ENCODE measurements at places on chromosomes 1 and 21.

DNA sequence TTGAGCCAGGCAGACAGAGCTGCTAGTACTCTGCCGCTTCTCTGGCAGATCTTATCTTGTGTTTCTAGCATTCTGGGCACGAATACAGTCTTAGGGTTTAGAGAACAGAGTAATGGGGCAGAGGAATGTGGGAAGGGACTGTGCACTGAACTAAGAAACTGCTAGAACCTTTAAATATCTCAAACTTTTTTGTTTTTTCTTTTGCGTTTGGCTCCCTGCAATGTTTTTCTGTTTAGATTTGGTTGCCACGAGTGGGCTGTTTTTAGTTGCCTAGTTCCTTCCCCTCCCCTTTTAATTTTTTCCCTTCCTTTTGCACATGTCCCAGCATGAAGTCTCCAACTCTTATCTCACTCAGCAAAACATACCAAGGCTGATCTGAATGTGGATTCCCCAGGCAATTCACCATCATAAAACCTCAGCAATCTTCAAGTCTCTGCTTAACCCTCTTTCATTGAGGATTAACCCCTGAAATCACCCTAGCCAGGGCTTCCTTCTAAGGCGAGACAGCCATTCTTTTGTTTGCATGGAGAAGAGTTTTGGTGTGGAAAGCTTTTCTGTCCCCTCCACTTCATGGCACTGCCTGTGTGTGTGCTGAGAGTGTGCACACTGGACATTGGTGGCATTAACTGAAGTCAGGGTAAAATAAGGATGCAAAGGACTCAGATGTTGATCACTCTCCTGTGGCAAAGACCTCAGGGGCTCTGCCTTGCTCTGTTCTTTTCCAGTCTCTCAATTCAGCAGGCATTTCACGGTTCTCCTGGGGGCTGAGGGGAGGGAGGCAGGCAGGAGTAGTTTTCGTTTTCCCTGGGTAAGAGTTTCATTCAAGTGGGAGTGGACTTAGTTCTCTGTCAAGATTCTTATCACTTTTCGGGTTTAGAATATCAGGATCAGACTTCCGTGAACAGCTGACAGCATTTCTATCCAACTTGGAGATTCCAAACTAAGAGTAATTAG, 2.8 kb upstream of the ATF3 start:
- no peaks in the 10 kb centered on the region for H3K36me3 ChIP-seq
- peaks cover 21% of the 10 kb centered on the region for H3K4me1 ChIP-seq
- peaks cover 67% of the 10 kb centered on the region for H3K27me3 ChIP-seq
- H3K4me3 ChIP-seq = no peak overlapping the region

DNA sequence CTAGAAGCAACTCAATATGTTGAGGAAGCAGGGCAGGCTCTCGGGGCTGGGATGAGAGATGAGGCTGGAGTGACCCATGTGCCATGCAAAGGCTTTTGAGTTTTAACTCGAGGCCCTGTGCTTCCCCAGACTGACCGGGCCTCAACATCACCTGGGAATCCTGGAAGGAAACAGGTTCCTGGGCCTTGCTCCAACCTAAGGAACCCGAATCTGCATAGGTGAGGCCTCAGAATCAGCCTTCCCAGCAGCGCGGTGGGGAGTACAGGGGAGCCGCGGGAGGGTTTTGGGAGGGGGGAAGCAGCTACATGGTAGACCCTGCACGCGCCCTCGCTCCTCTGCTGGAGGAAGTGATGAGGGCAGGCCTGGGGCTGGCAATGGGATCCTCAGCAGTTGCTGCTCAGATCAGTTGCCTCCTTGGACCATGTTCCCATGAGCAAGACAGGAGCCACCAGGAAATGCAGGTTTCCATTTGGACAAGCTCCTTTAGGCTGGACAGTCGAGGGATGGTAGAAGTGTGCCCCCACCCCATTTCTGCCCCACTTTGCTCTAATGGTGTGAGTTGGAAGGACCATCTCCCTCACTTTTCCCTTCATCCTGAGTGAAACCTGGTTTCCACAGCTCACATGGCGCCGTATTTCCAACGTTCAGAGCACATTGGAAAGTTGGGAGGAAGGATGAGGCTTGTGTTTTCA, 4.5 kb upstream of the KIAA1614 start:
- H3K4me1 ChIP-seq = peaks cover 12% of the 10 kb centered on the region
- no peak for DNase-seq
- H3K27me3 ChIP-seq = no peaks in the 10 kb centered on the region
- H3K36me3 ChIP-seq = no peaks in the 10 kb centered on the region
- H3K4me3 ChIP-seq = no peak overlapping the region
- no peak overlapping the region for H3K27ac ChIP-seq

DNA sequence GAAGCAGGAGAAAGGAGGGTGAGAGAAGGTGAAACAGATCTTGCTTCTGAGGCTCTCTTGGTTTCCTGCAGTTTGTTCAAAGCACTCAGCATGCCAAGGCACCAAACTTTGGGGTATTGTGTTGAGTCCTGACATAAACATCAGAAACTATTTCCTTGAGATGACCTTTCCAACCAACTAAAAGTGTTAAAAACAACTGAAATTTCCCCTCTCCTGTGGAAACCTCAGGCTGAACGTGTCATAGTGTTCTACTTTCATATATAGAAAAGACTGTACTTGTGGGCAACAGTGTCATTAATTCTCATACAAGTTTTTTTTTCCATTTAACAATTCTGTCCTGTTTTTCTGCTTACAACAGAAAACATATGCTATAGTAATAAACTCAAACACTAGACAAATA, 6.3 kb upstream of the LYST start:
- H3K4me1 ChIP-seq = no peaks in the 10 kb centered on the region
- H3K27me3 ChIP-seq = no peaks in the 10 kb centered on the region
- no peak overlapping the region for H3K27ac ChIP-seq
- H3K4me3 ChIP-seq = no peak overlapping the region
- no peaks in the 10 kb centered on the region for H3K36me3 ChIP-seq
- DNase-seq = no peak

DNA sequence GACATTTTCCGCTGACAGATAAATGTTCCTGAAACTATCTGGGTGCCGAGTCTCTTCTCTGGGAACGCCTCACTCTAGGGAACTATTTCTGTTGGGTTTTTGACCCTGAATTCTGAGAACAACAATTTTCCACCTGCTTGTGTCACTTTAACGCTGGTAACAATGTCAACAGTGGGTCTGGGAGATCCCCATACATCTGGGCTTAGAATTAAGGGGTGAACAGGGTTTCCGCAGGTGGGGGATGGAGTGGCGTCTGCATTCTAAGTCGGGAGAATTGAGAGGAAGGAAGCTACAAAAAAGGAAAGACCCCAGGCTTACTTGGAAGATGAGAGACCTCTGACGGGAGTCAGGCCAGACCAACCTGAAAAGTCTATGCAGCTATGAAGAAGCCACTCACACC, 8.7 kb downstream of the CD247 start:
- no peaks in the 10 kb centered on the region for H3K36me3 ChIP-seq
- H3K4me3 ChIP-seq = no peak overlapping the region
- DNase-seq = no peak

DNA sequence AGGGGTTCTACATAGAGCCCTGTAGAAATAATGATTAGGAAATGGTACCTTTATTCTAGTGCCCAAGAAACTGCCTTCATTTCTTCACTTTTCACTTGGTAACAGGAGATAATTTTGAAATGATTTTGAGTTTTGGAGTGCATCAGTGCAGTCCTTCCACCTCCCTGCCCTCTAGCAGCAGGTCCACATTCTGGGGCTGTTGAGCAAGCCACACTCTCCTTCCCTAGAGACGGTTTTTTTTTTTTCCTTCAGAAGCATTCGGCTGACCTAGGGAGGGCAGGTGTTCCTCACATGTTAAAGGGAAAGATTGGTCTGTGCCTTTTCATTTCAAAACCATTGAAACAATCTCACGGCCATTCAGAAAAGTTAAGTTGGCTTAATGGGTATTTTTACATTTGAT, 39.8 kb downstream of the SLC37A1 start:
- H3K4me1 ChIP-seq = peaks cover 16% of the 10 kb centered on the region
- H3K36me3 ChIP-seq = no peaks in the 10 kb centered on the region
- DNase-seq = peak; percentile 33
- H3K27ac ChIP-seq = no peak overlapping the region
- H3K4me3 ChIP-seq = no peak overlapping the region

GRCh38 chr1:227136210-227136820, 182.0 kb downstream of the CDC42BPA start:
- no peak overlapping the region for H3K4me3 ChIP-seq
- no peaks in the 10 kb centered on the region for H3K27me3 ChIP-seq
- H3K36me3 ChIP-seq = peaks cover 48% of the 10 kb centered on the region
- no peaks in the 10 kb centered on the region for H3K4me1 ChIP-seq
- no peak for DNase-seq

DNA sequence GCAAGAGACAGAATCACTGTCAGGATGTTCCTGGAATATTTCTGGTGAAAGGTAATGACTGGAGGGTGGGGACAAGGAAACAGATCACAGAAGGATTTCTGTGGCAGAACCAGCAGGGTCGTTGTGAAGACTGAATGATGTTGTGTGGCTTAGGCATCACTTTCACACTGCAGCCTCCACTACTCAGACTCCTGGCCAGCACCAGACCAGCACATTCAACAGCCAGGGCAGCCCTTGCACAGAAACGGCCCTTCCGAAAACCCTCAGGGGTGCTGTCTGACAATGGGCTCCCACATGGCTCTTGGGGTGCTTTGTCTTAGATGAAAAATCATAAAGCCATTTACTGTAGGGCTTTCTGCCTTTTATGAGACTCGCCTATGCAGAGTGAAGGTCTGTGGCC, 3.8 kb upstream of the RAB7B start:
- H3K4me3 ChIP-seq = no peak overlapping the region
- H3K36me3 ChIP-seq = no peaks in the 10 kb centered on the region
- peaks cover 13% of the 10 kb centered on the region for H3K4me1 ChIP-seq

- no peak overlapping the region for H3K27ac ChIP-seq
- peaks cover 29% of the 10 kb centered on the region for H3K4me1 ChIP-seq
- DNase-seq = no peak
- H3K27me3 ChIP-seq = peaks cover 17% of the 10 kb centered on the region
- peaks cover 4% of the 10 kb centered on the region for H3K36me3 ChIP-seq
Observed at GRCh38 chr1:159827549-159827948, 876 bp downstream of the SLAMF8 start.

- no peak overlapping the region for H3K4me3 ChIP-seq
- no peaks in the 10 kb centered on the region for H3K4me1 ChIP-seq
- no peaks in the 10 kb centered on the region for H3K27me3 ChIP-seq
- H3K27ac ChIP-seq = no peak overlapping the region
Observed at GRCh38 chr1:207218512-207219362, 102.7 kb upstream of the CD55 start.

DNA sequence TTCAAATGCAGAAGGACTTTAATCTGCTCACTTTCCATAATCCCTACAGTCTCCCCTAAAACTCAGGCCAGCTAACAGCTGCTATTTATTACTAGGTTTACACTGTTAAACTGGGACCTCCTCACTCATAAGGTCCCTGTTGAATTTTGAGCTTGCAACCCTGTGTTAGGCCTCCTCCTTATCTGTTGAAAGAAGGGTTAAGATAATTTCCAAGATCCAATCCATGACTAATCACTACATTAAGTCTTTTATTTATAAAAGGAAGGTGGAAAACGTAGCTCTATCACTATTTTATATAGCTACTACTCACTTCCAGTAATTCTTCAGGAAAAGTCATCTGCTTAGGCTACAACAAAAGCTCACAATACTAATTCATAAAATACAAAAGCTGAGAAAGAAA, 79.5 kb downstream of the EVI5 start:
- no peaks in the 10 kb centered on the region for H3K27me3 ChIP-seq
- H3K27ac ChIP-seq = no peak overlapping the region
- peaks cover 2% of the 10 kb centered on the region for H3K4me1 ChIP-seq
- DNase-seq = peak; percentile 43
- no peak overlapping the region for H3K4me3 ChIP-seq
